ENCODE measurements at places on chromosomes 7 and 10.

DNA sequence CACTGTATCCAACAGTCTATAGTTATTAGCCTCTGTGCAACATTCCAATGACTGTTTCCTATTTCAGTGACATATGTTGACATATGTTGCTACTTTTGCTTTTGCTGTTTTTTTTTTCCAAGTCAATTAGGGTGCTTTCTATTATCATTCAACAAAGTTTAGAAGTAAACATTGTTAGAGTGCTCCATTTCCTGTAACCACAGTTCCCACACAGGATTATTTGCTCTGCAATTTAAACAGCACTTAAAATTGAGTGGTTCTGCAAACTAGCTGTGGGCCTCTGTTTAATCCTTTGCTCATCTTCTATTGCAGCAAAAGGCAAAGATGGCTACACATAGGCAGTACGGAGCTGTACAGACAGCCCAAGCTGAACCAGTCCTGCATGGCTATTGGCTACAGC is 46.5 kb upstream of the PTN start:
- DNase-seq, result no peak

DNA sequence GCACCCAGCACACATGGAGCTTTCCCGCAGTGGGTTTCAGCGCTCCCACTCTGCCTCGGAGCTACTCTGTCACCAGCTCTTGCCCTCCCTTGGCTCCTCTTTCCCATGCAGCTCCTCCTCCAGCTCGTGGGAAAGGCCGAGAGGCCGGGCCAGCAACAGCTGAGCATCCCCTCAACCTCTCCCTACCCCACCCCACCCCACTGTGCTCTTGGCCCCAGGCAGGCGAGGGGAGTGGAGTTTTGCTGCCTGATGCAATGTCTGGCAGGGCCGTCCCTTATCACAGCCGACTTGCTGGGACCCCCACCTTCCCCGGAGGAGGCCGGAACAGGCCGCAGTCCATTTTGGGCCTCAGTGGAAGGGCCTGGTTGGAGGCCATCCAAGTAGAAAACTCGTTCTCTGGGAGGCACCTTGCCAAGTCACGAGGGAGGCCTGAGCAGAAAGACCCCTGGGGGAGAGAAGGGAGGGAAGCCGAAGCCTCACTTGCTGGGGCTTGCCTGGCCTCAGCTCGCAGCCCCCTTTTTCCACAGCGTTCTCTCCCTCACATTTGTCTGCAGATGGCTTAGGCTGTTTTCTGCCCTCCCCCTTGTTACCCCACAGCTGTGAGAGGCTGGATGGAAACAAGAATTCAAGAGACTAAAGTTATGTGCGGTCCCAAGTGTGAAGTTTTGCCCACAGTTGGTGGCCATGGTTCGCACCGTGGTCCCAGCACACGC is 35.3 kb downstream of the CHST3 start:
- DNase-seq, result no peak

- DNase-seq, result no peak
These were observed 16.4 kb downstream of the BLNK start for GRCh38 chr10:96254976-96255375.

DNA sequence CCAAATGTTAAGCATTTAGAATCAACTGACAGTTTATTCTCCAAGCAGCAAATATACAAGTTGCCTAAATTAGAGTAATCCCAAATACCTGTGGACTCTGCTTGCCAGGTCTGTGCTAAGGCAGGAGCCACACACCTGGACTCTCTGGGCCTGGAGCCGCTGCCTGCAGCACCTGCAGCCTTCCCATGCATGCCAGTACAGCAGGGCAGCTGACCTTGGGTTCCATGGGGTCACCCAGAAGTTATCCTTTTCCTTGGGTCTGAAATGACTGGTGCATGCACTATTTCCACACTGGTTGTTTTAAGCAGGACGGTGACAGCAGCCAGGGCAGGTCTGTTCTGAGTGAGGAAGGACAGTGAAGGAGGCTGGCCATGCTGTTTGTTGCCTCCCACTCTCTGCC is 573.2 kb downstream of the GLRX3 start:
- DNase-seq, result no peak

DNA sequence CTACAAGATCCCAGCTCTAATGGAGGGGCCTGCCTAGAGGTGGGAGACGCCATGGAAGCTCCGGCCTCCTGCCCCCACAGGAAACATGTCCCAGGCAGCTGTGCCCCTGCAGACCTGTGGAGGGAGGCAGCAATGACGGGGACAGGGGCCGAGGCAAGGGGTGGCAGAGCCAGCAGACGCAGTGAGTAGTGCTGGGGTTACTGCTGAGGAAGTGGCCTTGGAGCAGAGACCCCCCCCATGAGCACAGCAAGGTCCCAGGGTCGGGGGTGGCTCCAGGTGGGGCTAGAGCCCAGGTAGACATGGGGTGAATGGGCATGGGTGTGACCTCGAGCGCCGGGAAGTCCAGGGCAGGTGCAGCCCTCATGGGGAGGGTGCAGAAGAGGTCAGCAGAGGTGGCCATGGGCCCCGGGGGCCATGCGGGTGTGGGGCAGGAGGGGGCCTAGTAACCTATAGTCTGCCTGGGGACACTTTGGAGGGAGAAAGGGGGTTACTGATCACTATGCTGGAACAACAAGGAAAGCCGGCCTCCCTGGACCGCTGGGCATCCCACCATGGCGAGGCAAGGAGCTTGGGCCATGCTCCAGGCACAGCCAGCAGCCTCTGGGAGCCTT is 45.5 kb downstream of the JAKMIP3 start:
- no peak for DNase-seq

DNA sequence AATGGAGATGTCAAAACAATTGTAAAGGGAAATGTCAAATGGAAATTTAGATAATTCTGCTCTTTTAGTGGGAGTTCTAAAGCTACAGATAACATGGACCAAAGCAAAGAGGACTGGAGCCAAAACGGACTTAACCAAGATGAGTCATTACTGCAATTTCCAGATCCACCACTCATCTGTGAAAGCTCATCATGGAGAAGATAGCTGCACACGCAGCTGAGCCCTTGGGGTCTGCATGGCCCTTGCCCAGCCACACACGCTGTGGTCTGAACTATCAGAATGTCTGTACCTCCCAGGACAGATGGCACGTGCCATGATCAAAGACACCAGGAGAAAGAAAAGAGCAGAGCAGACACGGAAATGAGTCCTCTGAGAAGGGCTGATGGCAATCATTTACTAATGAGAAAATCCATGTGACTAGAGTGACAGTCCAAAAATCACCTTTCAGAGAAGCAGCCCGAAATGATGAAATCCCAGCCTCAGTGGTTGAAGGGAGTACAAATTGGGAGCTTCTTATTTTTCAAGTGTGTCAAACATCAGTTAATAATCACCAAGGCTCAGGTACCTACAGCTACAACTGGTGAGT is 177.9 kb upstream of the MGMT start:
- no peak for DNase-seq

GRCh38 chr10:133072196-133072595 is 15.5 kb upstream of the ADGRA1 start:
- DNase-seq, result no peak

GRCh38 chr7:144105211-144105610 is 4.2 kb upstream of the OR2A2 start:
- no peak for DNase-seq

DNA sequence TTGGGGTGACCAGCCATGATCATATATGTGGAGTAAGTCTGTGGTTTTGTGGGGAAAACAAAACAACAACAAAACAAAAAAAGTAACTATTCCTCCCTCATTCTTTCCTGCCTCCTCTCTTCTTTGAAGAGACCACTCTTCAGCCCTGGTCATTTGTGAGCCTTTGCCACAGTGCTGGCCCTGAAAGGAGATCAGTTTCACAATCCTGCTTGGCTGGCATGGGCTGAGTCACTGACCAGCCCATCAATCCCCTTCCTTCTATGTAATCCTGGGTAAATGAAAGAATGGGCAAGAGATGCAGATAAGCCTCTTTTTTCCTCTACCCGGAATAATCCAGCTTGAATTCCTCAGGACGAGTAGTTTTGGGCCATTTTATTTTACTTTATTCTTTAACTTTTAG is 13.6 kb downstream of the CSTF2T start:
- no peak for DNase-seq

GRCh38 chr10:17181110-17181509 is 20.4 kb downstream of the TRDMT1 start:
- DNase-seq, result no peak
